Activated CD4-positive, alpha-beta T cell treated with anti-CD3 and anti-CD28 coated beads for 24 hours (primary cell): ENCODE measurements at places on chromosomes 2 and 18.

- DNase-seq, result no peak
These were observed 133.1 kb upstream of the CCDC195 start for GRCh38 chr2:224849264-224849663.

- DNase-seq, result no peak
These were observed 36.7 kb upstream of the CDC42EP3 start for GRCh38 chr2:37708146-37708545.

- no peak for DNase-seq
These were observed 34.1 kb downstream of the TANC1 start for GRCh38 chr2:159002462-159003111.

- no peak for DNase-seq
These were observed 135.2 kb upstream of the CAPN13 start for GRCh38 chr2:30942419-30942818.

GRCh38 chr2:219581346-219581745, 9.2 kb downstream of the INHA start:
- DNase-seq, result no peak
